ENCODE measurements at places on chromosomes 2 and 18.
A peak's percentile ranks its signal among the peaks of the same experiment; 100 is the strongest.

DNA sequence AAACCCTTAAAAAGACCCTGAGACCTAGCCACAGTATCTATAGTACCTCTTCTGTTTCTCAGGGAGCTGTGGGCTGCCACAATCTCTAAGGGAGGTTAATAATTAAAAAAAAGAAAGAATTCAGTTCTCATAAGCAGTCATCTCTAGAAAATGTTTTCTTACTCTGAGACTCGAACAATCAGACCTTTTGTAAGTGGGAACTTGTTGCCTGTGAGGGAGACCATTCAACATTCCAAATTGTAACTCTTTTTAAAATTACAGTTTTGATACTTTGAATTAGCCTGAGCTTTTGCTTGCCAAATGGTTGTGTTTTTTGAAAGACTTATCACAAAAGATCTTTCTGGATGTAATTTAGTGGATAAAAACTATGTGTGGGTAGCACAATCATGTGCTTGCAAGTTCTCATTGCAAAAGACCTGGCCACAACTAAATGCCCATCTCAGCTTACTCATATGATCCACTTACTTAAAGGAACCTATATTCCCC is 33.3 kb downstream of the IL1R2 start:
- DNase-seq, result peak; percentile 50

DNA sequence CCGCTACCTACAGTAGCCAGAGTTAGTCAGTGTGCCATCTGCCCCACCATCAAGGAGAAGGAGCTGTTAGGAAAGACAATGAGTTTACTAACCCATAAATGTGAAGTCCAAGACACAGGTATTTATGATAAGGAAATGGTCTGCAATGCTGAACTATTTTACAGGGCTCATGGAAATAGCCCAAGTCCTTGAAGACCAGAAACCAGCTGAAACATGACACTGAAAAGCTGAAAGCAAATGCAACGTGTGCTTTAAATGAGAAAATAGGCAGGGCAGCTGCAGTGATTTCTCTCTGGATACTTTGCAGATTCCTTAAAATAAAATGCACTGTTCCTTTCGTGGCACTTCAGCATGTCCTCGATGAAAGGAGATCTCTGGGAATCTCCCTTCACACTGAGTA is 256.4 kb upstream of the TCF4 start:
- no peak for DNase-seq

- DNase-seq, result no peak
These were observed 19.8 kb downstream of the MPHOSPH10 start for GRCh38 chr2:71150082-71150816.

DNA sequence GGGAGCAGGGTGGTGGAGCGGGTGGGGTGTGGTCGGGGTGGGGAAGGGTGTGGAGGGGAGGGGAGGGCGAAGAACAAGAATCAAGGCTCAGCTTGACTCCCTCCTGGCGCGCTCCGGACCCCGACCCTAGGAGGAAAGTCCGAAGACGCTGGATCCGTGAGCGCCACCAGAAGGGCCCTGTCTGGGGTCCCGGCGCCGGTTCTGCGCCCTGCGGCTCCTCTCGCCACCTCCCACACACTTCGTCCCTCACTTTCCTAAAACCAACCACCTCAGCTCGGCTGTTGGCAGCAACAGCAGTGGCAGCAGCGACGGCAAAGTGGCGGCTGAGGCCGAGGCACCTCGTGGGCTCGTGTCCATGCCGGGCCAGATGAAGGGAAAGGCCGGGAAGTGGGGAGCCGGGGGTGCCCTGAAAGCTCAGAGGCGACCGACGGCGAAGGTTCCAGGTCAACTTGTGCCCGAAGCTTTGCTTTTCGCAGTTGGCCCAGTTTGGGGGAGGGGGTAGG is 2.1 kb downstream of the KLHL14 start:
- DNase-seq, result no peak

DNA sequence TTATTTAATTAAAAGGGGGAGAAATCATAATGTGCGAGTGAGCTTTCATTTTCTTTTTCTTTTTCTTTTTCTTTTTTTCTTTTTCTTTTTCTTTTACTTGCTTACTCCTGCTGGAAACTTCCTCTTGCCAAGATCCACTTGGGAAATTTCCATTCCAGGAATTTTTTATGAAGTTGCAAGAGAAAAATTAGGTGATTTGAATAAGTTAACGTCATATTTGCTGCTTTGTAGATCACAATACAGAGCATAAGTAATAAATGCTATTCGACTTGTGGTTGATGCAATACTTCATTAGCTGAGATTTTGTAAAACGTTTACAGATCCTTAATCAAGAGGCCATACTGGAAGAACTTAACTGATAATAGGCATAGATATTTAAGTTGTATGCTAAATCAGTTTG is 354.7 kb upstream of the SMIM21 start:
- DNase-seq, result no peak

DNA sequence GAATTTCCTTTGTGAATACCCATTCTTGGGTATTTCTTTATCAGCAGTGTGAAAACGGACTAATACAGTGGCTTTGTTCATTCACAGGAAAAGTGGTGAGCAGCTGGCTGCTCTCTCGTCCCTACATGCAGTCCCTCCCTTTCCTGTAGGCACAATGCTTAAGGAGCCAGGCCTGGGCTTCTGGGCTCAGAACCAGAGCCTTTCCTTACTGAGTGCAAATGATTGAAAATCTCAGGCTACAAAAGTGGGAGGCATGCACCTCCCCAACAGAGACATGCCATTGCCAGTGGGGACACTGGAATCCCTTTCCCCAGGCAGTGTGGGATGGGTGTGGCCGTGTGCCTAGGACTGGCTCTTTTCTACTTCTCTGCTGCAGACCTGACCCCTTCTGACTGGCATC is 61.3 kb downstream of the MCFD2 start:
- DNase-seq, result no peak

GRCh38 chr2:149527998-149528755 is 59.4 kb downstream of the MMADHC start:
- no peak for DNase-seq

GRCh38 chr2:170925923-170926322 is 3.1 kb upstream of the GORASP2 start:
- no peak for DNase-seq

DNA sequence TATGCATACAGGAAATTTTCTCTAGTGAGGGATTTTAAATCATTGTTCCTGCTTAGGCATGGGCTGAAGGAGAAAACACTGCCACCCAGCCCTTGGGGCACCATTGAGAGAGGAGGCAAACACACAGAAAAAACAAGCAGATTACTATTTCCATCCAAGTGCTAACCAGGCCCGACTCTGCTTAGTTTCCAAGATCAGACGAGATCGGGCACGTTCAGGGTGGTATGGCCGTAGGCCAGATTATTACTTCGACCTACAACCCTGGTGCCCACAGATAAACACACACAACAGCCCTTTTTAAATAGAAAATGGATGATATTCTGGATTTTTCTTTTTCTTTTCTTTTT is 45.4 kb upstream of the RHOB start:
- no peak for DNase-seq
